ENCODE measurements at places on chromosomes 7 and 10. TPM values are rescaled to one million over a fixed set of nuclear protein-coding genes. Genes with fewer than 3 reads are reported as not detected.

- no peak overlapping the region for H3K27ac ChIP-seq
- H3K27me3 ChIP-seq, result no peaks in the 10 kb centered on the region
- peaks cover 12% of the 10 kb centered on the region for H3K4me1 ChIP-seq
- no peak for DNase-seq
- H3K4me3 ChIP-seq, result no peak overlapping the region
These were observed 740.4 kb downstream of the GATA3 start for GRCh38 chr10:8794860-8795259.

- no peak for DNase-seq
- no peaks in the 10 kb centered on the region for H3K36me3 ChIP-seq
- H3K27ac ChIP-seq, result no peak overlapping the region
- H3K27me3 ChIP-seq, result no peaks in the 10 kb centered on the region
- H3K4me1 ChIP-seq, result peaks cover 9% of the 10 kb centered on the region
- no peak overlapping the region for H3K4me3 ChIP-seq
These were observed 184.3 kb downstream of the ADRA2A start for GRCh38 chr10:111261081-111261615.

GRCh38 chr10:71244431-71245419 is 32.4 kb downstream of the UNC5B start:
- no peaks in the 10 kb centered on the region for H3K36me3 ChIP-seq
- H3K27me3 ChIP-seq, result no peaks in the 10 kb centered on the region
- H3K27ac ChIP-seq, result peak overlapping the region; percentile 21
- DNase-seq, result no peak
- no peak overlapping the region for H3K4me3 ChIP-seq
- peaks cover 20% of the 10 kb centered on the region for H3K4me1 ChIP-seq

Gene LIPA
- total RNA-seq, result 19.8 TPM

Gene NEBL
- 18.5 TPM for total RNA-seq

Gene GPC2
- total RNA-seq, result 0.99 TPM

Gene AIFM2
- total RNA-seq, result 12.2 TPM

Data from body of pancreas (tissue), 4 donors.